B cell (primary cell): ENCODE measurements at places on chromosomes 12 and 14. TPM values are rescaled to one million over a fixed set of nuclear protein-coding genes. Genes with fewer than 3 reads are reported as not detected.

GRCh38 chr14:59897757-59898383 is 22.1 kb upstream of the LRRC9 start:
- no peak for DNase-seq

GRCh38 chr12:32877601-32878459 is 18.7 kb downstream of the PKP2 start:
- DNase-seq, result no peak

DNA sequence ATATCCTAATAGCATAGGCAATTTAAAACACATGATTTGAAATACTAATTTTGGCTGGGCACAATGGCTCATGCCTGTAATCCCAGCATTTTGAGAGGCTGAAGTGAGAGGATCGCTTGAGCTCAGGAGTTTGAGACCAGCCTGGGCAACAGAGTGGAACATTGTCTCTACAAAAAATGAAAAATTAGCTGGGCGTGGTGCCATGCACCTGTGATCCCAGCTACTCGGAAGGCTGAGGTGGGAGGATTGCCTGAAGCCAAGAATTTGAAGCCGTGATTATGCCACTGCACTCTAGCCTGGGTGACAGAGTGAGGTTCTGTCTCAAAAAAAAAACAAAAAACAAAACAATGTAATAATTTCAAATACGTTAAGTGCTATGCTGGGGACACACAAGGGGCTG is 83.3 kb downstream of the SSPN start:
- no peak for DNase-seq

DNA sequence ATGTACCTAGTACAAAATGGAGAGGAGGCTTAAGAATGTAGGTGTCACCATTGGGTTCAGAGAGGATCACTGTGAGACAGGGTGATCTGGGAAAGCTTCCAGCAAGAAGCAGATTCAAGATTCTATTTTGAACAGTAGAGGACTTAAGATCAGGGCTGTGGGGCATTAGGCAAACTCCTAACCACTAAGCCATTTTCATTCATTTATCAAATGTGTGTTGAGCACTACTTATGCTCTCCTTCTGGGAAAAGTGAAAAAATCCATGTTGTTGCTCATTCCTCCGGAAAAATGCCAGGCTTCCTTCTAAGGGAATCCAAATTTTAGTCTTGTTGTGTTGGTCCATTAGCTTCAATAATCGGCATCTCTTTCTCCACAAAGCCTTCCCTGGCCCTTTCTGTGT is 163.4 kb downstream of the NUAK1 start:
- no peak for DNase-seq

DNA sequence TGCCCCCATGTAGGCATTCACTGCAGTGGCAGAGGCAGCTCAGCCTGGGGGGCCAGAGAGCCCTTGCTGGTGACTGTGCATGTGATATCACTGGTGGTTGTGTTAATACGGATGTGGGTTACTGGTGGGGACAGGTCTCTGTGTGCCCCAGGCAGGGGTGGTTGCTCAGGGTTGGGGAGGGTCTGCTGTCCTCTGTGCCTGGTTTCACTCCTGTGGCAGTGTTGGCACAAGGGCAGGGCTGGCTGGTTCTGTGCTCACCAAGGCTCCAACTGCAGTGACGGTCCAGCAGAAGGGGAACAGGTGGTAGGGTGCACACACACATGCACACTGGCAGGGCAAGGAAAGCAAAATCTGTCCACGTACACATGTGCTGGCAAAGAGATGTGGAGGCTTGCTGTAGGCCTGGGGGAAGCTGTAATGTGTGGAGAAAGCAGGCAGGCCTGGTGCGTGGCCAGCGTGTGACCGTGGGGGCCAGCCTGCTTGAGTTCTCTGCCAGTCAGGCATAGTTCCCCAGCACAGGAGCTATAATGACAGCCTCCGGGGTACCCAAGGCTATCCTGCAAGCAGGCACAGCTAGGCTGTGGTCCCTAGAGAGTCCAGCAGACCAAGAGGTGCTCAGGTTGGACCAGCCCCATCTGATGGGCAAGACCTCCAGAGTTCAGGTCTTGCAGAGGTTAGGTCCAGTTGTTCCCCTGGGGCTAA is 254.6 kb downstream of the FBXL14 start:
- no peak for DNase-seq

GRCh38 chr12:122422730-122423257 is 325 bp upstream of the CLIP1 start:
- DNase-seq, result peak; percentile 52

DNA sequence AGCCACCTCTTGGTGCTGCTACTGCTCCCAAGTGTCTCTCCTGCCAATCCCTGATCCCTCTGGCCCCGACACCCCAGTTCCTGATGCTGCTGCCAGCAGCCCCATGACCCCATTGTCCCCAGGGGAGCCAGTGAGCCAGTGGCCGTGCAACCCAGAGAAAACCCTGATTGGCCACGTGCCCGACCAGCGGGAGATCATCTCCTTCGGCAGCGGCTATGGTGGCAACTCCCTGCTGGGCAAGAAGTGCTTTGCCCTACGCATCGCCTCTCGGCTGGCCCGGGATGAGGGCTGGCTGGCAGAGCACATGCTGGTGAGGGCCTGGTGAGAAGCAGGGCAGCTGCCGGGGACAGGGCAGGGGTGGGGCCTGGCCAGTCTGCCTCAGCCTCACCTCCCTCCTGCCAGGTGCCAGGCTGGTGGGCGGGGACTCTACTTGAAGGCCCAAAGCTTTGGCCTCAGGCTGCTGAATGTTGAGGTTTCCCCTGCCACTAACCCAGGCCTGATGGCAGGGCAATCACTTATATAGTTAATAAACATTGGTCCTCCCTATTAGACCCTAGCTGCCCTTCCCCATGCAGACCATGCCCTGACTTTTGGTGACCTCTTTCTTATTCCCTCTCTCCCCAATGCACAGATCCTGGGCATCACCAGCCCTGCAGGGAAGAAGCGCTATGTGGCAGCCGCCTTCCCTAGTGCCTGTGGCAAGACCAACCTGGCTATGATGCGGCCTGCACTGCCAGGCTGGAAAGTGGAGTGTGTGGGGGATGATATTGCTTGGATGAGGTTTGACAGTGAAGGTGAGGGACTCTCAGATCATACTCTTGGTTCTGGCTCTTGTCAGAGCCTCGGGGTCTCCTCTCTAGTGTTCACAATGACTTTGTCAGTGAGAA is 5.1 kb downstream of the PCK2 start:
- no peak for DNase-seq

- no peak for DNase-seq
These were observed 15.0 kb upstream of the CACNA2D4 start for GRCh38 chr12:1933342-1934051.

- DNase-seq, result no peak
These were observed 30.4 kb downstream of the CHST11 start for GRCh38 chr12:104486943-104487819.

- DNase-seq, result no peak
These were observed 11.5 kb upstream of the TDRD9 start for GRCh38 chr14:103916636-103917262.

DNA sequence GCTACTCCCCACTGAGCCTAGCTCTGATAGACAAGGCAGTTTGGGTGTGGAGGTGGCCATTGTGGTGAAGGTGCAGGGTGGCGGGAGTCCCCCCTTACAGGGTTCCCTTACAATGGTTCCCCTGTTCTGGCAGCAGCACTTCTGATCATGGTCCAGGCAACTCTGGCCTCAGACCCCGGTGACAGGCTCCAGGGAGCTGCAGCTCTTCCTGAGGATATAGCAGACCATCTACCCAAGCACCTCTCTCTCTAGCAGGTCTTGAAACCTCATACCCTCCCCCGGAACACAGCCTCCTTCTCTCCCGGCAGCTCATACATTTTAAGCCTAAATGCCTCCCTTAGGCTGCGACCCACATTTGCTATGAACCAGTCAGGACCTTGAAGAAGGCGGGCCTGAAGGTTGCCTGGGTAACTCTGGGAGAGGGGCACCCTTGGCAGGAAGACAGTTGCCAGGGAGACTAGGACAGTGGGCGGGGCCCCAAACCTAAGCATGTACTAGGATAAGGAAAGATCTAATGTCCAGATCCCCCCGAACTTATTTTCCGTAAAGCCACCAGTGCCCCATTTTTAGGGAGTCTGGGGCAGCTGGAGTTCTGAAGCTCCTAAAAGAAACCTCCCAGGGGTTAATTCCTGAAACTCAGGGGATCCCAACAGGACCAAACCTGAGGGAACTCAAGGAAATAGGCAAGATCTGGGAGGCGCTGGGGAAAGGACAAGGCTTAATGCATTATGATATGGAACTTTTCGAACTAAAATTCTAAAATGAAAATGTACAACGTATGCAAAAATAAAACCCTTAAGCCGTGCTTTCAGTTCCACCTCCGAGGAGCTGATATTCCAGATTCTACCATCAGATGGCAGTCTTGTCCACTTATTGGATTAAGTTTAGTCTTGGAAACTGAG is 4.5 kb upstream of the GDF11 start:
- peak; percentile 89 for DNase-seq

- no peak for DNase-seq
These were observed 16.5 kb downstream of the TPCN1 start for GRCh38 chr12:113237748-113238147.

GRCh38 chr12:98439981-98440581 is 75.3 kb upstream of the TMPO start:
- no peak for DNase-seq

DNA sequence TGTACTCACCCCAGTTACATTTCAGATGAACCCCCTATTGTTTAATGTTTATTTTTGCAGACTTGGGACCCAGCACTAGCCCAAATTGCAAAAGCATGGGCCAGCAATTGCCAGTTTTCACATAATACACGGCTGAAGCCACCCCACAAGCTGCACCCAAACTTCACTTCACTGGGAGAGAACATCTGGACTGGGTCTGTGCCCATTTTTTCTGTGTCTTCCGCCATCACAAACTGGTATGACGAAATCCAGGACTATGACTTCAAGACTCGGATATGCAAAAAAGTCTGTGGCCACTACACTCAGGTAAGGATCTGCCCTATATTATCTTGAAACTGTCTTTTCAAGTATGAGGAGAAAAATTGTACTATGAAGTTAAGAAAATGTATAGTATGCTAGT is 1.2 kb downstream of the GLIPR1 start:
- DNase-seq, result peak; percentile 27

- no peak for DNase-seq
These were observed 120.7 kb upstream of the PTPRB start for GRCh38 chr12:70757830-70758493.

- DNase-seq, result no peak
These were observed 123.1 kb downstream of the PAH start for GRCh38 chr12:102793921-102794320.

GRCh38 chr14:20988717-20989470 is 886 bp upstream of the METTL17 start:
- peak; percentile 23 for DNase-seq

DNA sequence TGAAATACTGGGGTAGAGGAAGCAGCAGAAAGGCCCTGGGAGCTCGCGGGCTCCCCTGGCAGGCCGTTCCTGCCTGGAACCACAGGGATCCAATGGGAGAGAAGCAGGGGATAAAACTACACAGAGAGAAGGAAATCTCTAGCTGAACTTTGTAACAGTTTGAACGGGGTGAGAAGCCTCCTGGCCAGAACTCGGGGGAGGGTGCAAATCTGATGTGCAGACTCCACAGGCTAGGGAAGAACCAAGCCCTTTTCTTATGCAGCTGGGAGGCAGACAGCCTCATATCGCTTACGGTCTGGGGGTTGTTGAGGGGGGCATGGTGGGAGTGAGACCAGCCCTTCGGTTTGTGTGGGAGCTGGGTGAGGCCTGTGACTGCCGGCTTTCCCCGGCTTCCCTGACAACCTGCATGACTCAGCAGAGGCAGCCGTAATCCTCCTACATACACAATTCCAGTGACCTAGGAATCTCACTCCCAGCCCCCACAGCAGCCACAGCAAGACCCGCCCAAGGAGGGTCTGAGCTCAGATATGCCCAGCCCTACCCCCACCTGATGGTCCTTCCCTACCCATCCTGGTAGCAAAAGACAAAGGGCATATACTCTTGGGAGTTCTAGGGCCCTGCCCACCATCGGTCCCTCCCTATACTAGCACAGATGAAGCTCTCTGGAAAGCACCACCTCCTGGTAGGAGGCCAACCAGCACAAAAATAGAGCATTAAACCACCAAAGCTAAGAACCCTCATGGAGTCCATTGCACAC is 143.0 kb downstream of the TMTC1 start:
- DNase-seq, result no peak

DNA sequence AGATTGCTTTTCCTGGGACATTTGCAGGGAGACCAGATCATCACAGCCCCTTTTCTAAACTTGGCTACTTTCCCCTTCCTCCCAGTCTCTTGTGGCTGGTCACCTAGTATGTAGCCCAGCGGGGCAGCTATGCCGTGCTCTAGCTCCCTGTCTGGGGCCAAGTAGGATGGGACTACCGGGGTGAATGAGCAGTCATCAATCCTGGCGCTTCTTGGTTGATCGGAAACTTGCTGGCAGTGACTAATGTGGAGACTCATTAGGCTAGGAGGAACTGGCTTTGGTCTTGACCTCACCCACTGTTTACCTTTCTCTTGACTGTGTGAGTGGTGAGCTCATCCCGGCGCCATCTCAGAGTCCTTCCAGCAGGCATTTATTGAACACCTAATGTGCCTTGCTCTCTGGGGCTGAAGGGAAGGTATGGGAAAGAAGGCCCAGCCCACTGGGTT is 15.9 kb downstream of the PLEKHG3 start:
- no peak for DNase-seq

- DNase-seq, result no peak
These were observed 28.1 kb downstream of the PIGH start for GRCh38 chr14:67571991-67572323.

DNA sequence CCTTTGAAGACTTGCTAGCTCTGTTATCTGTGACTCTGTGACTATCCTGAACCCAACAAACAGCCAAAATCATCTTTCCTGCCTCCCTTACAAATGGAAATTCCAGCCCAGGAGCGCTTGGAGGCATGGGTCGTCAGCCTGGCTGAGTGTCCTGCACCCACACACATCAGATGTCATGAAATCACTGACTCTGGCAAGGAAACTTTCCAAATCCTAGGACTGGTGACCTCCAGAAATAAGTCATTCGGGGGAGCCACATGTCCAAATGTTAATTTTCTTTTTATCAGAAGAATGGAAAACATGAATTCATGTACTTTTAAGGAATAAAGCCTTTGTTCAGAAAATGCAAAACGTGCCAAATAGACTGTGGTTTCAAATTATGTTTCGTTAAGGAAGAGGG is 96.3 kb upstream of the EVL start:
- DNase-seq, result no peak

- DNase-seq, result no peak
These were observed 37.7 kb upstream of the TXNRD1 start for GRCh38 chr12:104177663-104178501.

GRCh38 chr12:14327711-14328110 is 37.8 kb upstream of the ATF7IP start:
- DNase-seq, result no peak

- no peak for DNase-seq
These were observed 123.5 kb upstream of the TRHDE start for GRCh38 chr12:72148709-72149108.

The GPR65 gene
- total RNA-seq, result 13.4 and 13.7 TPM in 2 replicates

The RNASE7 gene
- not detected in 2 replicates for total RNA-seq

The TAMALIN gene
- 136 and 139 TPM in 2 replicates for total RNA-seq

The GPR137C gene
- 0.67 and 0.95 TPM in 2 replicates for total RNA-seq

The P2RX2 gene
- not detected in 2 replicates for total RNA-seq

The GALNT16 gene
- 3.3 and 3.4 TPM in 2 replicates for total RNA-seq

The FAM181A gene
- total RNA-seq, result not detected in 2 replicates

The HOXC10 gene
- total RNA-seq, result not detected in 2 replicates

The GSC gene
- not detected in 2 replicates for total RNA-seq

The NRDE2 gene
- total RNA-seq, result 35.8 and 37.7 TPM in 2 replicates

The SRGAP1 gene
- total RNA-seq, result 0.22 and 0.24 TPM in 2 replicates

The VRTN gene
- total RNA-seq, result not detected in 2 replicates

The HHIPL1 gene
- total RNA-seq, result not detected in 2 replicates

The ZFHX2 gene
- total RNA-seq, result 2.5 and 2.8 TPM in 2 replicates

The TROAP gene
- total RNA-seq, result 1.0 and 1.7 TPM in 2 replicates

The CCDC92 gene
- 33.6 and 36.2 TPM in 2 replicates for total RNA-seq

The LTBP2 gene
- total RNA-seq, result 0.22 and 0.51 TPM in 2 replicates

The GSG1 gene
- total RNA-seq, result not detected in 2 replicates

The AHNAK2 gene
- total RNA-seq, result not detected in 2 replicates

The CLEC4A gene
- total RNA-seq, result 1.6 and 3.2 TPM in 2 replicates

The SMOC1 gene
- total RNA-seq, result 0.84 TPM in 1 of 2 replicates, not detected in the other
